Cardiac fibroblast (primary cell): ENCODE measurements at places on chromosomes 6 and 20.

- peak; percentile 95 for DNase-seq
Measured at GRCh38 chr6:24774696-24775519, at the start of gene GMNN. GMNN (plus strand) TSS chr6:24774937; CDS start chr6:24777247, 2,310 bp downstream.

DNA sequence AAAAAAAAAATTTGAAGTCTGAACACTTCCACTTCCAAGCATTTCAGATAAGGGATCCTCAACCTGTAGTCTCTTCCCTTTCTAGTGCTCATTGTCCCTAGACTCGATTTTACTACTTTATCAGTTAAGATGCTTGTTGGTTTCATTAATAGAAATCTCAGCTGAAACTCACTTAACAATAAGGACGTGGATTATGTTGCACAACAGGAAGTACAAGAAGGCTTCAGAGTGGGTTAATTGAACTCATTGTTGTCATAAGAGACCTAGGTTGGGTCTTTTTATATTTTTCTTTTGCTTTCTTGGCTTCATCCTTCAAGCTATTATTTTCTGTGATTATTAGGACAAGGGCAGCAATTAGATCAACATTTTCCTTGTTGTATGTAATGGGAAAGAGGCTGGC is 175.2 kb downstream of the CDKAL1 start:
- peak; percentile 35 for DNase-seq

DNA sequence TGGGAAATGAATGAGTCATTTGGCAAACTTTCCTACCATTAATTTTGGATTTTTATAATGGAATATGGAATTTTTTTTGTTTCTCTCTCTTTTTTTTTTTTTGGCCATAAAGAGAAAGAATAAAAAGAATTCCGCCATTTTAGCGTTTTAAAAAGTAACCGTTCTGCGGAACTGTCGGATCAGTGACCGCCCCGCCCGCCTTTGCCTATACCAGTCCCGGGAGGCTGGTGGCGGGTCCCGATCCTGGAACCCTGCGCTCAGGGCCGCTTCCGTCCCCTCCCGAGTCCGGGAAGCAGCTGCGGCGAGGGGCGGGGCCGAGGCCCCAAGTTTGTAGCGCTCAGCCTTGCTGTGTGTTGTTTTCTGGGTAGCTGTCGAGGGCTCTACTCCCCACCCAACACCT is 609 bp downstream of the L3MBTL1 start:
- no peak for DNase-seq

DNA sequence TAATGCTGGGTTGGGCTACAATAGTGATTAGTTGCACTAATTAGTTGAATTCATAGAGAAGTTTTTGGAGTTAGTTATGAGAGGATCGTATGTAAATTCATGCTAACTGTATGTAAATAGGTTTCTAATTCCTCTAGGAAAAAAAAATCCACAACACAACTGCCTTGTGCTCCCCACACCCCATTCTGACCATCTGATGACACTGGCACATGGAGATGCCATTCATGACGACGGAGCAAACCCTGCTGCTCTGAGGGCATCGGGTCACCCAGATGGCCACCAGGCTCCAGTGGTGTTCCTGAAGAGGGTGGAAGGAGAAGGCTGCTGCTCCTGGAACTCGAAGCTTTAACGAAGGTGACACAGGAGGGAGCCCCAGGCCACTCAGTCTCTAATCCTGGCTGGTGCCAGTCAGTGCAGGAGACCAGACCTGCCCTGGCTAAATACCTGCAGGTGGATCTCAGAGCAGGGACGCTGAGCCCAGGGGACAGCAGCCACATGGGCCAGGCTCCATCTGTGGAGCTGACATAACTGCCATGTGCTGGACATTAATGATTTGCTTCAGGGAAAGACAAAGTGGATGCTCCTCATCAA is 90.3 kb downstream of the FAM50B start:
- no peak for DNase-seq

- DNase-seq, result peak; percentile 70
Measured at GRCh38 chr20:60210779-60211617, 252.8 kb downstream of the CDH26 start.

DNA sequence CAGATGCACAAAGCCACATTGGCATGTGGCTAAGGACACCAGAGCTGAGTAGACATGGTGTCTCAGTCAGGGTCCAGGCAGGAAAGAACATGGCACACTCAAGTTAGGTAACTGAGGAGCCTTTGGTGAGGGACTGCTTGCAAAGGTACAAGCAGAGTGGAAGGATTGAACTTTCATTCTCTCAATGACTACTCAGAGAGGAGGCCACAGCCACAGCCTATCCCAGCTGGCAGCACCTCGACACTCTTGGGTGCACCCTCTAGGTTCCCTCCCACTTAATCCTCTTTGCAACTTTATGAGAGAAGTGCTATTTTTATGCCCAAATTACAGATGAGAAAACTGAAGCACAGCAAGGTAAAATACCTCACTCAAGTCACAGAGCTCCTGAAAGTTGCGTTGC is 73.4 kb downstream of the ISM1 start:
- DNase-seq, result no peak

DNA sequence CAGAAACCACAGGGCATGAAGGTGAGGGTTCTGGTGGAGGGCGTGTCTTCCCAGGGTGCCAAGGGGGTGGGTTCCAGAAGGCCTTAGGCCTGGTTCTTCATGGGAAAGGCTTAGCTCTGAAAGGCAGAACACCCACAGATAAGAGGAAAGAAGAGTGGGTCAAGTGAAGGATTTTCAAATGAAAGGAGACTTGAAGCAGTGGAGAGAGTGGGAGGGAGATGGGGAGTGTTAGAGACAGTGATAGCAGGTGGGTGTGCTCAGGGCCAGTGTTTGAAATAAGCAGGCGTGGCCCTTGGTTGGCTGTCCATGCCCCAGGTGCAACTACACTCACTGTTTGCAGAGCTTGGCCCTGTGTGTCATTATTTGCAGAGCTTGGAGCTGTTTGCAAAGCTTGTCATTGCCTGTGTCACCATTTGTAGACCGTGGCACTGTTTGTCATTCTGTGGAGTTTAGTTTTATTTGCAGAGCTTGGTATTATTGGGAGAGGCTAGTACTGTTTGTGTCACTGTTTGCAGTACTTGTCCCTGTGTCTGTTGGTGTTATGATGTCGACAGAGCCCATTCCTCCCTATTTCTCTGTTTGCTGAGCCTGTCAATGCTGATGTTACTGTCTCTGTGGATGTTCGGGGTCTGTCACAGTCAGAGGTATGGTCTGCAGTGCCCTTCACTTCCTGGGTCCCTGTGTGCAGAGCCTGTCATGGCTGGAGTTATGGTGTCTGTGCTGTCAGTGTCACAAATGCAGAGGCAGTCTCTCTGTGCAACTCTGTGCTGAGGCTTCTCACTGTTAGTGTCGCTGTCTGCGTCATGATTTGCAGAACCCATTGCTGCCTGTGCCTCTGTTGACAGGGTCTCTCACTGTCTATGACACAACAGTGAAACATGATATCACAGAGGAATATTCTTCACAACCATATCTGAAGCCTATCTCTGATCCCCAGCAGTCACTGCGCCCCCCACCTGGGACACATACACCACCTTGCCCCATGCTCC is 127.7 kb upstream of the LRFN2 start:
- no peak for DNase-seq

- DNase-seq, result no peak
Measured at GRCh38 chr20:1274485-1275311, 8.6 kb downstream of the SNPH start.

DNA sequence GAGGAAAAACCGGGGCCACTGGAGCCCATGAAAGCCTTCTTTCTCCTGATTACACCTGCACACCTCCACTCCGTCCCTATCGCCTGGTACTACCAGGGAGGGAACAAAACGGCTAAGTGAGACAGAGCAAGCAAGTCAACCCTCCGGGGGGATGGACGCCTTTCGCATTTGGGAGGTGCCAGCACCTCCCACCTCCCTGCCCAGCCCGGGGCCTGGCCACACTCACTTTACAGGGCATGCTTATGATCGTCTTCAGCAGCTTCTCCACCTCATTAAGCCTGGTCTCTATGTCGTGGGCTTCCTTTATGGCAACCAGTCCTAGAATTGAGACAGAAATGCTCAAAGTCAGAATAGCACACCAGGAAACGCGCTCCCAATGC is 13.7 kb downstream of the PXDC1 start:
- DNase-seq, result no peak
